ENCODE measurements at places on chromosomes 1 and 21. TPM values are rescaled to one million over a fixed set of nuclear protein-coding genes. Genes with fewer than 3 reads are reported as not detected.

Gene CDCA8
- 1.2 TPM for total RNA-seq

- H3K4me3 ChIP-seq, result no peak overlapping the region
- no peaks in the 10 kb centered on the region for H3K27me3 ChIP-seq
- no peak overlapping the region for H3K27ac ChIP-seq
- DNase-seq, result no peak
- H3K36me3 ChIP-seq, result no peaks in the 10 kb centered on the region
Measured at GRCh38 chr21:45838634-45839033, 142.9 kb upstream of the COL6A1 start.

- H3K4me1 ChIP-seq, result no peaks in the 10 kb centered on the region
- H3K27ac ChIP-seq, result no peak overlapping the region
- no peak for DNase-seq
- no peaks in the 10 kb centered on the region for H3K27me3 ChIP-seq
- no peak overlapping the region for H3K4me3 ChIP-seq
Measured at GRCh38 chr1:180116964-180117763, 37.5 kb upstream of the QSOX1 start.

DNA sequence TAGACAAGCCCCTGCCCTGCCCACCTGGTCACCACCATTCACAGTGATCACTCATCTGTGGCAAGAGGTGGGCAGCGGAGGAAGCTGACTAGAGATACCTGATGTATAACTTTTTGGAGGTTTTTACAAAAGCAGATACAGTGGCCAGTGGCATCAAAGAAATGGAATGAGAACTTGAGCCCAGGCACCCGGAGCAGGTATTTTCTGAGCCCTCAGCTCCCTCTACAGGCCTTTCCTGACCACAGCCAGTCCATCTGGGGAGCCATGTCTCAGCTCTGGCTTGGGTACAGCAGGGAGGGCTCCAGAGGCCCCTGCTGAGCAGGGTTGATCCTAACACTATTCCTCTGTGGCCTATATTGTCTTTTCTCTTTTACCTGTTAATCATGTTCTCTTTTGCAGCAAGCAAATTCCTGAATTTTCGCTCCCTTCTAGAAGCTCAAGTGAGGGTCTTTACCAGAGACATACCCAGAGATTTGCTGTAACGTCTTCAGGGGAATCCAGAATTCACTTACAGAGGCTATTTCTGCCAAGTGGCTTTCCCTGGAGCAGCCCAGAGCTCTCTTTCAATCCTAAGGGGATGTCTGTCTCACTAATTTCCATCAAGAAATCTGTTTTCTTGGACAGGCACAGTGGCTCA lies 27.3 kb downstream of the GPR157 start:
- no peak for DNase-seq
- H3K27ac ChIP-seq, result no peak overlapping the region
- no peaks in the 10 kb centered on the region for H3K36me3 ChIP-seq
- no peaks in the 10 kb centered on the region for H3K4me1 ChIP-seq

DNA sequence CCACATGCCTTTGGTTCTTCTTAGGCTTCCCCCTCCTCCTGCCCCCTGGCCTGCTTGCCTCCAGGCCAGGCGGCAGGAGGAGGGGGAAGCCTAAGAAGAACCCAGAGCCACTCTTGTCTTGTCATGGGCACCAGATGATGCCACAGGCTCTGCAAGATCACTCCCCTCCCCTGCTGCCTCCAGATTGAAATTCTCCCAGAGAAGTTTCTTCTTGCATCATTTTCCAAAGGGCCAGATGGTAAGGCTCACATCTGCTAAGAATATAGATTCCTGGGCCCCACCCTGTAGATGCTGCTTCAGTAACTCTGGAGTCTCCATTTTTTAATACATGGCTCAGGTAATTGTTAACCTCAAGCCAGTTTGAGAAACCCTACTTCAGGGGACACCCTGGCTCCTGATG lies 60.8 kb downstream of the FAM163A start:
- no peak overlapping the region for H3K27ac ChIP-seq
- no peaks in the 10 kb centered on the region for H3K4me1 ChIP-seq
- no peaks in the 10 kb centered on the region for H3K27me3 ChIP-seq
- no peak overlapping the region for H3K4me3 ChIP-seq
- no peak for DNase-seq
